ENCODE measurements at places on chromosomes 2 and 18. TPM values are rescaled to one million over a fixed set of nuclear protein-coding genes. Genes with fewer than 3 reads are reported as not detected.

Gene COQ10B
- 30.7 TPM for total RNA-seq

Gene LRRC30
- total RNA-seq: not detected

DNA sequence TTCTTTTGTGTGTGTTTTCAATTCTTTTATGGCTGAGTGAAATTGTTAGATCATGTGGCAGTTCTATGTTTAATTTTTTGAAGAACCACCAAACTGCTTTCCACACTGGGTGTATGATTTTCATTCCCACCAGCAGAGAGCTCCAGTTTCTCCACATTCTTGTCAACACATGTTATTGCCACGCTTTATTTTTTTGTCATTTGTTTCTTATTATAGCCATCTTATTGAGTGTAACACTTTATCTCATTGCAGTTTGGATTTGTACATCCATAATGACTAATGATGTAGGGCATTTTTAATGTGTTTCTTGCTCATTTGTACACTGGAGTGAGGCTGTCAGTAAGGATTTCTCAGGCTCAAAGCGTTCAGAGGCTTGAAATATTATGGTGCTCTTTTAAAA, 184.2 kb downstream of the PIEZO2 start:
- no peak for DNase-seq
- H3K36me3 ChIP-seq: no peaks in the 10 kb centered on the region
- no peak overlapping the region for H3K27ac ChIP-seq
- H3K4me3 ChIP-seq: no peak overlapping the region

Gene FSIP2
- total RNA-seq: 0.64 TPM

- H3K4me3 ChIP-seq: no peak overlapping the region
- no peaks in the 10 kb centered on the region for H3K27me3 ChIP-seq
- H3K4me1 ChIP-seq: no peaks in the 10 kb centered on the region
- DNase-seq: no peak
- no peaks in the 10 kb centered on the region for H3K36me3 ChIP-seq
- H3K27ac ChIP-seq: no peak overlapping the region
Measured at GRCh38 chr2:169007941-169008340, 23.2 kb downstream of the ABCB11 start.

- no peaks in the 10 kb centered on the region for H3K36me3 ChIP-seq
- DNase-seq: no peak
- no peak overlapping the region for H3K27ac ChIP-seq
- H3K4me3 ChIP-seq: no peak overlapping the region
- H3K4me1 ChIP-seq: peaks cover 26% of the 10 kb centered on the region
Measured at GRCh38 chr2:42909966-42910365, 117.6 kb upstream of the HAAO start.

DNA sequence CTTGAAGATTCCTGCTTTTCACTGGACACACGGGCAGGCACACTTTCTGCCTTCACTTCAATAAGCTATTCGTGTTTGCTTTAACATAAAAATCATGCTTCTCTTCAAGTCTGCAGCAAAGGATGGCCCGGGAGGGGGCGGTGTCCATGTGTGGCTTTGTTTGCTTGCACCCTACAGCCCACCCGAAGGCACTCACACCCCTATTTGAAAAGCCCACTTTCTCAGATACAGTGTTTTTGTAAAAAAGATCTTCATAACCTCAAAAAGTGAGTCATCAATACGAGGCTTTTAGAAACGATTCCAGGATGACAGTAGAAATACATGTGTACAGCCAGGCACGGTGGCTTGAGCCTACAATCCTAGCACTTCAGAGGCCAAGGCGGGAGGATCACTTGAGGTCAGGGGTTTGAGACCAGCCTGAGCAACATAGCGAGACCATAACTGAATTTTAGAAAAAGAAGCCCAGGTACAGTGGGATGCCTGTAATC, 36.5 kb upstream of the HPCAL1 start:
- no peaks in the 10 kb centered on the region for H3K36me3 ChIP-seq
- H3K27ac ChIP-seq: no peak overlapping the region
- no peaks in the 10 kb centered on the region for H3K4me1 ChIP-seq
- no peak for DNase-seq
- H3K4me3 ChIP-seq: no peak overlapping the region

DNA sequence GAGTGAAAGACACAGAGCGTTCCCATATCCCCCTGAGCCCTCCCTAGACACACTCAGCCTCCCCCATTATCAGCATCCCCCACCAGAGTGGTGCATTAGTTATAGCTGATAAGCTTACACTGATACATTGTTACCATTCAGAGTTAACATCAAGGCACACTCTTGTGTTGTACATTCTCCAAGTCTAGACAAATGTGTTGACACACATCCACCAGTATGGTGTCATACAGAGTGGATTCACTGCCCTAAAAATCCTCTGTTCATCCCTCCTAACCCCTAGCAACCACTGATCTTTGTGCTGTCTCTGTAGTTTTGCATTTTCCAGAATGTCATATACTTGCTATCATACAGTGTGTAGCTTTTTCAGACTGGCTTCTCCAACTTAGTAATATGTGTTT, 78.0 kb upstream of the RPL31 start:
- DNase-seq: no peak
- H3K4me1 ChIP-seq: no peaks in the 10 kb centered on the region
- no peaks in the 10 kb centered on the region for H3K36me3 ChIP-seq

Gene PARD6G
- total RNA-seq: 14.4 TPM

Gene CMPK2
- total RNA-seq: 4.0 TPM

DNA sequence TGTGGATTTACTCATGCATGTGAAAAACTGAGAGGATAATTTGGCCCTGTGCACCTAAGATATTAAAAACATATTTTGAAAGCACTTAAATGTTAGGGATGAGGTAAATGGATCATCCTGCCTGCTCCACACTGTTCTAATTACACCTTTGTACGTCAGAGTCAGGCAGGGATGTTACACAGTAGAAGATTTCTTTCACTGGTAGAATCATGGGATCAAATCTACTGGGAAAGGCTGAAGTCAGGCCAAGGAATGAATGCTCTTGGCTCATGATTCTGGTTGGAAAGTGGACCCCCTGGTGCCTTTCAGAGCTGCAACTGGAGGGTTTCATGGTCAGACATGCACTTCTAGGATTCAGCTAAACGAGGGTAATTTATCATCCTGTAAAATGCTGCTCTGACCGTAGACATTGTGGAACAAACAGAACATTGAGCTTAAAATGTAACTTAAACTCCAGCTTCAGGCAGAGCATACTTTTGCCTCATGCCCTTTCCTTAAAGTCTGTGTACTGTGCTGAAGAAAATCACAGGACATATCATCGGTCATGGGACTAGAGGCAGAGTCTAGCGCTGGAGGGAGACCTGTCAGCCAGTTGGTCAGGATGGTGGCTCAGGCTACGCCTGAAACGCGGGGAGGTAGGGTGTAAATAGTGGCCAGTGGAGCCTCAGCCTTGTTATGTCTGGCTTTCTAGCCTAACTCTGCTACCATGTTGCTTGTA, 4.9 kb downstream of the KCNE4 start:
- DNase-seq: no peak
- no peak overlapping the region for H3K4me3 ChIP-seq
- H3K4me1 ChIP-seq: peaks cover 10% of the 10 kb centered on the region
- no peaks in the 10 kb centered on the region for H3K27me3 ChIP-seq
- H3K27ac ChIP-seq: peak overlapping the region; percentile 83
- no peaks in the 10 kb centered on the region for H3K36me3 ChIP-seq

DNA sequence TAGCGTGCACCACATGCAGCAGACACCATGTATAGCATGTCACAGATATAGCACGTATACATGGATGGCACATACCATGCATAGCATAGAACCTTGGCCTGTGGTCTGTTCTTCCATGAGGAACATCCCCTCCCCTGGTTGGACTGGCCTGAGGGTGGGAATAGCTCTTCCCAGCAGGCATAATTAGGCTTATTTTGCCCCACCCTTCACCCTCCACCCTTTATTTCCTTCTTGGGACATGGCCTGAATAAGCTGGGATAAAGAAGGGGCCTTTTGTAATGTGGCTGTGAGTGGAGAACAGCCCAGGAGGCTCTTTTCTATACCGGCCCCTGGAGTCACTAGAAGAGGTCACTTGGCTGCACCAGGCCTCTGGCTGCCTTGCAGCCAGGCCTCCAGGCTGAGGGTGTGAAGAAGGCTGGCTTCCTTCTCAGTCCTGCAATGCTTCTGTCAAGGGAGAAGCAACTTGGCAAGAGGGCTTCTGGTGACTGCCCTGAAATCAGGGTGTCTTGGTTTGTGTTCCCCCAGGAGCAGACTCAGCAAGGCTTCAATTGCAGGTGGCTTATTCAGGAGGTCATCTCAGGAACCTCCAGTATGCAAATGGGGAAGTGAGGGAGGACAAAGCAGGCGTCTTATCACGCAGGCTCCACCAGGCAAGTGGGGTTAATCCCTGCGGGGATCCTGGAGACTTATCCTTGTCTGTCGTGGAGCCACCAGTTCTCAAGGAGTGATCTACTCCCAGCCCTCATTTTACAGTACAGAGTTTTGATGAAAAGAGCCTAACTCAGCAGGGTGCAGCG, 68.2 kb downstream of the HS6ST1 start:
- no peaks in the 10 kb centered on the region for H3K27me3 ChIP-seq
- no peak overlapping the region for H3K27ac ChIP-seq
- H3K36me3 ChIP-seq: no peaks in the 10 kb centered on the region
- no peak overlapping the region for H3K4me3 ChIP-seq

DNA sequence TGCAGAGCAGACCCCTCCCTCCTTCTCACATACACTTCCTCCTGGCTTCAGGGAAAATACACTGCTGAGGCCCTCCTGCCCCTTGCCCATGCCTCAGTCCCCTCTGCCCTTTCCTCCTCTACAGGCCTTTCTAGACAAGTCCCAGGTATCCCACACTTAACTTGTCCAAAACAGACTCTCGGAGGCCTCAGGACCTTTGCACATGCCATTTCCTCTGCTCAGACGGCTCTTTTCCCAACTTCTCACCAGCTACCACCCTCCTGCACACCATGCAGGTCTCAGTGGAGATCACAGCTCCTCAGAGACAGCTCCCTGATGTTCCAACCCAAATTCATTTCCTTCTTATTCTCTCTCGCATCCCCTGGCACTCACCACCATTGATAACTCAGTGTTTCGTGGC, 11.7 kb downstream of the TBC1D8 start:
- no peaks in the 10 kb centered on the region for H3K4me1 ChIP-seq
- H3K36me3 ChIP-seq: no peaks in the 10 kb centered on the region
- no peak overlapping the region for H3K27ac ChIP-seq
- no peaks in the 10 kb centered on the region for H3K27me3 ChIP-seq

Gene ACMSD
- total RNA-seq: not detected

Gene TAF4B
- total RNA-seq: 13.6 TPM

DNA sequence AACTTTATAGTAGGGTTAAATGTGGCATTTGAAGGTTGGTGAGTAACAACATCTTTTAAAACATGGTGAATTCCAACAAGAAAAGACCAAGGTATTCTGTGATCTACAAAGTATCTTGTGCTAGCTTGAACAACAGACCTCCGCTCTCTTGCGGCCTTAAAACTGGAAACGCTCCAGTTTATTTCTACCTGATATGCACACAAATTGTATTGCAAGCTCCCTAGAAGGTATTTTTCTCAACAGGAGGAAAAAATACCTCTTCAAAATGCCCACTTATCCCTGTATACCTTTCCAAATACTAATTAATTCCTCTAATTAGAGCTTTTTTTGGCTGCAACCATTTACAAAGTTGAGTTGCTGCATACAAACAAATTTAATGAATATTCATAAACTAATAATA, 69.5 kb downstream of the KCNH7 start:
- no peaks in the 10 kb centered on the region for H3K36me3 ChIP-seq
- H3K4me1 ChIP-seq: no peaks in the 10 kb centered on the region
- no peak overlapping the region for H3K4me3 ChIP-seq

DNA sequence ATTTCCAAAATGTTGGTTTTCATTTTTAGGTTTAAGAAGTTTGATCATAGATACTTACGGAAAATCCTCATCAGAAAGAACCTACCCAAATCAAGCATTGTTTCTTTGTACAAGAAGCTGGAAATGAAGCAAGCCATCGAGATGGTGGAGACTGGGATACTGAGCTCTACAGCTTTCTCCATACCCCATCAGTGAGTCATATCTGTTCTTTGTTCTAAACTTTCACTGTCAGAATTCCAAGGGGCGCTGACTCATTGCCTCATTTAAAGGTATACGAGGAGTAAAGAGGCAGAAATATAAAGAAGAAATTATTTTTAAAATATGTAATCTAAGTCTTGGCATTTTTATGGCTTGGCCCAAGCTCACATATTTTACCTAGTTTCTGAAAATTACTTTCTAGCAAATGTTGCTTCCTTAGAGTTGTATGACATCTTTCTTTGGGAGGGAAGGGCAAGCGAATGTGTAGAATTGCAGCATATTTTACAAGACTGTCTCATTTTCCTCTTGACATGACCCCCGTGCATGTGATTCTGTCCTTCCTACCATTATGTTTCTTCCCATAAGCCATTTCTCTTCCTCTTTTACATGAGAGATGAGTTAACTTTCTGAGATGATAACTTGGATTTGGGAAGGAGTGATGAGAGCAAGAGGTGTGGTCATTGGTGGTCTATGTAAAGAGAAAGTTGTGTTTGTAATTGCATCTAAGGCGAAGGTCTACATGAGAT, 41.2 kb downstream of the SLC9A4 start:
- H3K27me3 ChIP-seq: no peaks in the 10 kb centered on the region
- H3K27ac ChIP-seq: no peak overlapping the region
- no peak overlapping the region for H3K4me3 ChIP-seq
- no peaks in the 10 kb centered on the region for H3K4me1 ChIP-seq
- no peak for DNase-seq
- H3K36me3 ChIP-seq: no peaks in the 10 kb centered on the region

Gene RHOB
- 643 TPM for total RNA-seq

GRCh38 chr2:73703675-73704074, 33.5 kb downstream of the TPRKB start:
- no peak for DNase-seq
- no peaks in the 10 kb centered on the region for H3K4me1 ChIP-seq
- H3K4me3 ChIP-seq: no peak overlapping the region
- H3K36me3 ChIP-seq: no peaks in the 10 kb centered on the region

DNA sequence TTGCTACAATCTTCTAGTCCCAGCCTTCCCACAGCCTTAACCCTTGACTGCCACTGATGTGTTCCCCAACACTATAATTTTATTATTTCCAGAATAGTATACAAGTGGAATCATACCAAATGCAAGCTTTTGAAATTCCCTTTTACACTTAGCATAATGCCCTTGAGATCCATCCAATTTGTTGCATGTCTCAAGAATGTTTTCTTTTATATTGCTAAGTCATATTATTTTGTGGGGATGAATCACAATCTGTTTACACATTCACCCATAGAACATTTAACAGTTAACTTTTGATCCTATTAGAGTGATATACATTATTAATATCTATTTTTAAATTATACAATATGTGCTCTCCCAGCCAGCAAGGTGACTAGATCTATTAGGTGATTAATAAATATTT, 74.3 kb upstream of the KYNU start:
- H3K36me3 ChIP-seq: no peaks in the 10 kb centered on the region
- no peak overlapping the region for H3K27ac ChIP-seq
- H3K4me1 ChIP-seq: no peaks in the 10 kb centered on the region
- H3K4me3 ChIP-seq: no peak overlapping the region

DNA sequence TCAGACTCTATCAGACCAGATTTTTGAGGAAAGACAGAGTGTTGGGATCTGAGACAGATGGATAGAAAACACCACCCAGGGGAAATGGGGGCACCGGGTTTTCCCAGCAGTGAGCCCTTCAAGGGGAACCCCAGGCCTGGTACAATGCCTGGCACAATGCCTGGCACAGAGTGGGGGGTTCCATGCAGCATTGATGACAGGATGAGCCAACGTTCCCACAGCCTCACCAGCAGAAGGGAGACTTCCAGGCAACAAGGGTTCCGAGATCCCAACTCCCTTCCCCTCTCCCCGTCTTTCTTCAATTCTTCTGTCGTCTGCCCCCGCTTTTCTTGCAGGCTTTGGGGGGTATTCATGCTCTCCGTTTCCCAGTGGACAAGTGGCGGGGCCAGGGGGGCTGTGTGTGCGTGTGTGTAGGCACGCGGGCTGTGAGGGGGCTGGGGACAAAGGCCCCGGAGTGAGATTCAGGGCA, 132.1 kb upstream of the HAAO start:
- no peaks in the 10 kb centered on the region for H3K36me3 ChIP-seq
- no peaks in the 10 kb centered on the region for H3K27me3 ChIP-seq
- H3K4me1 ChIP-seq: peaks cover 44% of the 10 kb centered on the region
- peak overlapping the region; percentile 91 for H3K27ac ChIP-seq
- no peak for DNase-seq

Gene UPP2
- total RNA-seq: 0.16 TPM
